ENCODE measurements at places on chromosomes 6 and 20.
A peak's percentile ranks its signal among the peaks of the same experiment; 100 is the strongest.

- no peak for DNase-seq
Measured at GRCh38 chr6:134517145-134517658, 199.3 kb upstream of the SGK1 start.

- DNase-seq: no peak
Measured at GRCh38 chr20:56637576-56637975, 8.5 kb downstream of the TFAP2C start.

- DNase-seq: peak; percentile 70
Measured at GRCh38 chr20:46307139-46307998, 929 bp downstream of the CDH22 start.

DNA sequence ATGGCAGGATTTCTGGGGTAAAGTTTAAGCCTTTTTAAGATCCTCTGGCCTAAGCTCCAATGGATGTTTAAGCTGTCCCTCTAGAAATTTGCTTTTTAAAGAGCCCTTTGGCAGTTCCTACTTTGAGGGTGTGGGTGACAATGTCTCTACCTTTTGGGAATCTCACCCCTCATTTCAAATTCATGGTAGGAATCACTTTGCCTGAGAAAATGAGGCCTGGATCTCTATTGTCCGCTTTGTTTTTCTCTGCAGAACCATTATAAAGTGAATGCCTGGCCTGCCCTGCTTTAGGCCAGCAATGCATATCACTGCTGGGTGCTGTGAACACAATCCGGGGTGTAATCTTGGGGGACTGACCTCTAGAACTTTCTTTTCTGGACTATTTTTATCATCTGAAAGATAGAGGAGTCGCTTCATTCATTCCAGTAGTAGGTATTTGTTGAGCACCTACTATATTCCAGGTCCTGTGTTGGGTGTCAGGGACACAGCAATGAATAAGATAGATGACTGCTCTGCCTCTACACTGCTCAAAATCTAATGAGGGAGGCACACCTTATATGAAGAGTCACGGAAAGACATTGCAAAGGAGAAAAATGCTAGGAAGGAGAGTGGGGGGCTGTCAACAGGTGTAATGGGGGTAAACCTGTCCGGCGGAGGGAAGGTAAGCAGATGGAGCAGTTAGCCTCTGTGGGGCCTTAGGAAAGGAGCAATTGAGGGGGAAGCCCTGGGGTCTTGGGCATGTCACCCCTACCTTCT, 8.6 kb upstream of the COMMD7 start:
- no peak for DNase-seq

DNA sequence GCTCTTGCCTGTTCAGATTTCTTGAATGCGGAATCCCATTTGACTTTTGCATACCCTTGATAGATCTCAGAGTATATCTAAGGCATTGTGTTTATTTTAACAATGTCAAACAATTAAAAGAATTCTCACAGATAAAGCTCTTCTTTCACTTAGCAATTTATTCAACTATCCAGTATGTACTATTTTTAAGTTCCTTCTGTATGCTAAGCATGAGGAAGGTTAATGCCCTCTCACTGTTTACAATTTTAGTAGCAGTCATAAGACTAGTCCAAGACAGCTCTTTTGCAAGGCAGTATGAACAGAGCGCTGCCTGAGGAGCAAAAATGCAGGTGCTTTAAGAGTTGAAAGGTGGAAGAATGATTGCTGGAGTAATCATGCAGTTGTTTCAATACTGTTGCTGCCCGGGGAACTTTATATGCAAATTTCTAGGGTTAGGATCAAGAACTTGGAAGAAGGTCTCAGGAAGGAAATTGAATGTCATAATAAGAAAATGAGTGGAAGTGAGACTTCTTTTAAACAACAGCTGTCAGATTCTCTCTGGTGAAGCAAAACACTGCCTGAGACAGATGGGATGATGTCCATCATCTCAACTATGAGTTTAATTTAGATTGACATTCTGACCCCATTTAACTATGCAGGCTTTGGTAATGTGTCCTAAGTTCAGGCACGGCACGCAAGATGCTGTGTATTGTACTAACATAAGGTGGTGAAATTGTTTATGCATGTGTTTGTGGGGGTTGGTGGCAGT, 1303.5 kb upstream of the CITED2 start:
- DNase-seq: no peak

DNA sequence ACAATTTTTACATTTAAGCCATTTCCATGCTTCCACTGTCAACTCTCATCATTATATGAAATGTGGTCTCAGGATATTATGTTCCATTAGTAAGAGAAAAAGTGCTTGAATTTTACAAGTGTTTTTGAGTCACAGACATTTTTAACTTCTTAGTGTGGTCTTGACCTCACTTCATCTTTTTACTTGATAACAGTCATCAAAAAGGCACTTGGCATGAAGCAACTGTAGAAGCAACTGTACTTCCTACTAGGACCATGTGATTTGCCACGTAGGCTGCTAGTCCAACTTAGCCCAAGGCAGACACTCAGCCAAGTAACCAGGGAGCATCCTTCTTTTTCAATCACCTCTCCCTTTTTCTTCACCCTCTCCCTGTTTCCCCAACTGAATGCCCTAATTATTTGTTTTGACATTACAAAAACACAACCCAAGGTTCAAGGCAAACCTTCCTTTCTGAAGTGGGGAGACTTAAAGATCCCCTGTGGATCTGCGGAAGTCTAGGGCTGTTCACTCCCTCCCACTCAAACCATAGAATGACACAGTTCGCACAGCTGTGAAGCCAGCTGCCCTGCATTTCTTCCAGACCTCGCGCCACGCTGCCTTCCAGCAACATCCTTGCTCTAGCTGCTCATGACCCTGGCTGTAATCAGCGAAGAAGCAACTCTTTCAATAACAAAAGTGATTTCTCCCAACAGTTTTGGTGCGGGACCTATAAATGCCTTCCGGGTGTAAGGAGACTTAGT, 45.0 kb downstream of the PHACTR1 start:
- DNase-seq: no peak

DNA sequence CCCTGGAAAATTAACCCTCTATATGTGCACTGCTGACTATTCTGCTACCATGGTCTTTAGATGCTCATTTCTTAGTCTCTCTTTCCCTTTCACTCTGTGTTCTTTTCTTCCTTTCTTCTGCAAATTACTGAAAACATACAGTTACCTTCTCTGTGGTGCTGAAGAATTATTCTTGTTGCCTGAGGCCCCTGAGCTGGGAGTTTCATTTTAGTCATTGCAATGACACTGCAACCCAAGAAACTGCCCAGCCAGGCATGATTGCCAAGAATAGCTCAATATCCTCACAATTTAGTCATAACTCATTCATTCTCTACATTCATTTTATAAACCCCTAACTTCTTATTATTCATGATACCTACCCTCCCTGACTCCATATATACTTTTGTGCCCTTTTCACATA, 245.8 kb upstream of the RAB32 start:
- DNase-seq: no peak

DNA sequence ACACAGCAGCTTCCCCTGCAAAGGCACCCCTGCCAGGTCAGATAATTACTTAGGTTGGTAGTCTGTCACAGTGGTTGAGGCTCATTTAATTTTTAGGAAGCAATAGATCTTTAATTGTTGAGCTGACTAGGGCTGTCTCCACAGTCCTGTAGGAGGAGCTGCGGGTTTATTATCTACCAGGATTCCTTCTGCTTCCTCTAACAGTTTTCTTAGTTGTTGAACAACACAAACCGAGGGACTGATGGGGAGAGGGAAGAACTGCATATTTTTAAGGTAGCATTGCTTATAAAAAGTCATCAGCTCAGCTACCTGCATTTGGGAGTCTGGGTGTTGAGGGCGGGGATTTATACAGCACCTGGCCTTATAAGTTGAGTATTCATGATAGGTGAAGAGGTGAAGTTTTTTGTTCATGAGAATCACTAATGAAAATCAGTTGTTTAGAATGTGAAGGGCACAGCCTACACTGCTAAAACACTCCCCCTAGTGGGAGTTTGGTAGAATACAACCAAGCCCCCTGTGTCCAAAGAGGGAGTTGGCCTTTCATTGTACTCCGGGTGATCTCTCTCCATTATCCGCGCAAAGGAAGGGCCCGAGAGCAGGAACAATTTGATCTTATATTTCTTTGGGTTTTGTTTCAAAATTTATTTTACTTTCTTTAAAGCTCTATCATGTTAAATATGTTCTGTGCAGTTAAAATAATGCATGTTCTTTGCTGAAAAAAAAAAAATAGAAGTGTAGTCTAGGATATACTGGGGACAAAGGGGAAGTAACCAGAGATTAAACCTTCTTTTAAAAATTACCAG, 69.6 kb downstream of the SSR1 start:
- DNase-seq: peak; percentile 28

GRCh38 chr6:146312608-146313007, 231.0 kb upstream of the RAB32 start:
- DNase-seq: no peak

- DNase-seq: no peak
Measured at GRCh38 chr20:33124994-33125393, 43.0 kb upstream of the BPIFA2 start.

- no peak for DNase-seq
Measured at GRCh38 chr20:8342391-8342790, 210.3 kb downstream of the PLCB1 start.

- no peak for DNase-seq
Measured at GRCh38 chr6:18269717-18270116, 5.4 kb upstream of the DEK start.

DNA sequence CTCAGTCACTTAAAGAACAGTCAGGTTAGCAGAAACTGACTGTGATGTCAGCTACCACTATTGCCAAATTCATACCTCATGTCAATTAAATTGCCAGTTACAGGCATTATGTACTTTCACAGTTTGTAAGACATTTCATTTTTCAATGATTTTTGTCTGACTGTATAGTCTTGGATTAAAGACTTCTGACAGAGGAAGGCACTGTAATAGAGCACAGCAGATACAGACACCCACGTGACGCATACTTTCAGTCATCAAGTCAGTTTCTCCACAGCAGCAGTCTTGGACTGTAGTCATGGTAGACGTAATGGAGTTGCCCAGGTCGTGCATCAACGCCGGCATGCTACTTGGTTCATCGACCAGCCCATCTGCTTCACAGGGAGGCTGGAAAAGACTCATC, 29.5 kb upstream of the ELOVL5 start:
- no peak for DNase-seq

DNA sequence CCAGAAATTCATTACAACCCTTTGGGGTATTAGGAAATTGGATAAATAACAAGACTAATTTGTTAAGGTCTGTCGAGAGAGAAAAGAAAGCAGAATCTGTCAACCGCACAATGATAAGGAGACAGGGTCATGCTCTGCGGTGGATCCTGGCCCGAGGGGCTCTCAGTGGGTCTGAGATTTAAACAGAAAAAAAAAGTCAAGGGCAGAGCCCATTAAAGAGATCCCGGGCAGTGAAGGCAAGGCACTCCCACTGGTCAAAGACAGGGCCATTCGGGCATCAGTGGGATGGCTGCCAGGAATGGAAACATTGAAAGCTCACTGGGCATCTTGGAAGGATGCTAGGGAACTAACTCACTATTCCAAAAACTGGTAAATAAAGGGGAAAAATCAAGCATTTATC, 77.9 kb downstream of the GNAS-AS1 start:
- DNase-seq: no peak

GRCh38 chr20:14049111-14049510, 53.8 kb downstream of the MACROD2 start:
- DNase-seq: no peak

GRCh38 chr20:22320245-22320915, 264.0 kb downstream of the FOXA2 start:
- DNase-seq: no peak

DNA sequence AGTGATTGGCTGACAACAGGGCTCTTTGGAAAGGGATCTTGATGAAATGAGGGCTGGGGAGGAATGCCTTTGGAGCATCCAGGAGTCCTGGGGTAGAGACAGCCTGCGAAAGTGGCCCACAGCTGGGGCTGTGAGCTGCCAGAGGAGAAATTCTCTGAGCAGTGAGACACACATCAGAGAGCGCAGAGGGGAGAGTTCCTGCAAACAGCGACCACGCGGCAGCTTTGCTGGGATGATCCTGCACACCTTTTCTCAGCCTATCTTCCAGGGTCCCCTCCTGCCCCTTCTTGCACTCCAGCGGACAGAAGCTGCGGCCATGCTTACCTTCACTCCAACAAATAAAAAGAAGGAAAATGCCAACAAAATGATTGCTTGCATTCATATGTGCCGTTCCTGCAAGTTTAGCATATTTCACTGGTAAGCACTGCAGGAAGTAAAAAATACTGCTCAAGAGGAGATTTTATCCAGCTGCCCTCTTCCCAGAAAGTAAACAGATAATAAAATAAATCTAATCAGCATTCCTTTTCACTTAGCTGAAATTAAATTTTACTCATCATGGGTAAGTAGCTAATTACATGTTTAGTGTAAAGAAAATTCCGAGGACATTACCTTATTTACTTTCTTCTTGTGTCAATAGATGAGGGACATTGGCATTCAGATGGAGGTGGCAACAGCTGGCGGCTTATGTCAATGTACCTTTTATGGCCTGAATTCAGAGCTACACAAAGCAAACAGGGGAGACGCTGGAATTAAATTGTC, 339.9 kb upstream of the ARID1B start:
- no peak for DNase-seq

DNA sequence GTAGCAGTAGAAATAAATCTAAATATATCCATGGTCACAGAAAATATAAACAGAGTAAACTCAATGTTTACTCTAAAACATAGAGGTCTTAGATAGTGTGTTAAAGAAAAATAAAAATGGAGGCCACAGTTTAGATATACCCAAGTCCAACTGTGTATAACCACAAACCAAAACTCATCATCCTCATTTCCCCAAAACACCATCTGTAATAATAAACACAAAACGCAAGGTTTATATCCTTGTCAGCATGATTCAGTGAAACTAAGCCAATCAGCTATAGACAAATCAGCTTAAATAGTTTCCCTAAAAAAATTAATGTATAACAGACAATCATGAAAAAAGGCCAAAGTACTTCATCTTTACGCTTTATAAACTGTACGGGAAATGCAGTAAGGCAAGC, 2.7 kb upstream of the HACE1 start:
- DNase-seq: no peak

- DNase-seq: no peak
Measured at GRCh38 chr6:13559251-13559650, 15.2 kb upstream of the SIRT5 start.

GRCh38 chr6:158205169-158205944, 37.2 kb downstream of the GTF2H5 start:
- no peak for DNase-seq

DNA sequence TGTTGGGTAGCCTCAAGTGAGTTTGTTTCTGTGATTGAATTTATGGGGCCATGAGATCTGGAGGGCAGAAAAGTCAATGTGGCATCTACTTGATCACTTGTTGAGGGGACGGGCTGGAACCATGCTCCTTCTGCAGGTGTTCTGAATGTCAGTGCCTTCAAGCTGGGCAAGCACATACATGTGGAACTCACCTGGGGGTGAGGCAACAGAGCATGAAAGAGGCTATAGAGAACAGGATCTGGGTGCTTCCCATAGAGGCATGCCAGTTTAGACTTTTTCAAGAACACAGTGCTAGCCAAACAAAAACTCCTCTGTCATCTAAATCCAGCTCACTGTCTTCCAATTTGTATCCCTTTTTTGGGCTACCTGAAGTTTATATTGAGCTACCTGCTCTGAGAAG, 77.8 kb upstream of the SLC35B3 start:
- DNase-seq: no peak
